ENCODE measurements at places on chromosomes 1 and 21.
A peak's percentile ranks its signal among the peaks of the same experiment; 100 is the strongest.

GRCh38 chr1:22229379-22229778 is 86.5 kb upstream of the WNT4 start:
- no peak for DNase-seq

DNA sequence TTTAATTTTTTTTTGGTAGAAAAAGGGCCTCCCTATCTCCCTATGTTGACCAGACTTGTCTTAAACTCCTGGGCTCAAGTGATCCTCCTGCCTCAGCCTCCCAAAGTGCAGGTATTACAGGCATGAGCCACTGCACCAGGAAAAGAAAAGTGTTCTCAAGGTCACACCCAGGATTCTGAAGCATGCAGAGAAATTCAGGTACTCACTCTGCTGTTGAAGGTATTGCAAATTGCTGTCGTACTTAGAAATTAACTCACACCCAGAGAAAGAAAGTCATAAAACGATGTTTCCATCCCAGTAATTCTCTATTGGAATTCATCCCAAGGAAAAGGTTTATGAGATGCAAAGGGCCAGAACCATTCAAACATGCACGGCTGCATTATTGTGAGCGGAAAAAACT is 73.7 kb downstream of the DHRS3 start:
- peak; percentile 5 for DNase-seq

- no peak for DNase-seq
Measured at GRCh38 chr21:15560383-15561056, 169.3 kb upstream of the USP25 start.

DNA sequence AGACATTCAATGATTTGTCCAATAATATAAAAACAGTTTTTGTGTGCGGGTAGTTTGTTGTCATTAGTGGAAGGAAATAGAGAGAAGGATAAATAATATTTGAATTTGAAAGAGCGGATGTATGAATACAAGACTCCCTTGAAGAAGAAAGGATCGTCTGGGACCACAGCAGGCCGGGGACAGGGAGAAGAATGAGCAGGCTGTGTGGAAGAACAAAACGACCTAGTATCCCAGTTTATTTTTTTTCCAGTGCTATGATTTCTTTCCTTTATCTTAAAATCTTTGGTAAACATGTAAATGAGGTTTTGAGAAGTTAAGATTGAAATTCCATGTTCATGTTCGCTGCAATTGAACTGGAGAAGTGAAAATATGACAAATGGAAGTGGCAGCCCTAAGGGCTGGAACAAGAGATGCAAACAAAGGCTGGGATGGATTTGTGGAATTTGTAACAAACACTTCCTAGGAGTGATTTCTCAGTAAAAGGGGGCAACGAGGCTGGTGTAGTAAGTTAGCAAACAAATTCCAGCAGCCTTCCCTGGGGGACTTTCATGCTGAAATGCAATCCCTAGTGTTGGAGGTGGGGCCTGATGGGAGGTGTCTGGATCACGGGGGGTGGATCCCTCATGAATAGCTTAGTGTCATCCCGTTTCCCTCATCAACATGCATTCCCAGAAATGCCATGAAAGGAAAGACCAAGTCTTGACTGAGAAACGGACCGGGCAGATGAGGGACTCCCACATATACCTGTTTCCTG is 10.2 kb upstream of the IFI16 start:
- DNase-seq: no peak

DNA sequence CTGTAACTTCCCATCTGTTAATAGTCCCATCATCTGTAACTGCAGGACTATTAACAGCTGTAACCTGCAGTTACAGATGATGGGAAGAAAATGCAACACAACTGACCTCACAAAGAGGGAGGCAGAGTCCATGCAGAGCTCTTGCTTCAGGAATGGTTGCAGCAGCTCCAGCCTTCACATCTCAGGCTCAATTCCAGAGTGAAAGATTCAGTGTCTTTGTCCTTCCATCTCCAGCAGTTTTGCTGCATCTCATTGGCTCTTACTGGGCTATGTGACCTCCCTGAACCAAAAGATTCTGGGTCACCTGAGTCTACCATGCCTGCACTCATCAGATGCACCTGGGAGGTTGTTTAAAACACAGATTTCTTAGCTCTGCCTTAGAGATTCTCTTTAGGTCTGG is 686.7 kb downstream of the MATN1 start:
- DNase-seq: no peak

GRCh38 chr1:94031154-94031553 is 89.8 kb downstream of the ABCA4 start:
- no peak for DNase-seq

All from activated CD8-positive, alpha-beta memory T cell treated with anti-CD3 and anti-CD28 coated beads, Interleukin-2, amount 50 U/mL, for 4 hours (primary cell).